ENCODE measurements at places on chromosomes 13 and 19.

- peak; percentile 18 for DNase-seq
Measured at GRCh38 chr13:66329988-66330451, 900.1 kb downstream of the PCDH9 start.

- DNase-seq, result no peak
Measured at GRCh38 chr19:57888107-57888559, 704 bp downstream of the ZNF814 start.

GRCh38 chr19:15869873-15870272 lies 28.0 kb downstream of the CYP4F2 start:
- DNase-seq, result no peak

DNA sequence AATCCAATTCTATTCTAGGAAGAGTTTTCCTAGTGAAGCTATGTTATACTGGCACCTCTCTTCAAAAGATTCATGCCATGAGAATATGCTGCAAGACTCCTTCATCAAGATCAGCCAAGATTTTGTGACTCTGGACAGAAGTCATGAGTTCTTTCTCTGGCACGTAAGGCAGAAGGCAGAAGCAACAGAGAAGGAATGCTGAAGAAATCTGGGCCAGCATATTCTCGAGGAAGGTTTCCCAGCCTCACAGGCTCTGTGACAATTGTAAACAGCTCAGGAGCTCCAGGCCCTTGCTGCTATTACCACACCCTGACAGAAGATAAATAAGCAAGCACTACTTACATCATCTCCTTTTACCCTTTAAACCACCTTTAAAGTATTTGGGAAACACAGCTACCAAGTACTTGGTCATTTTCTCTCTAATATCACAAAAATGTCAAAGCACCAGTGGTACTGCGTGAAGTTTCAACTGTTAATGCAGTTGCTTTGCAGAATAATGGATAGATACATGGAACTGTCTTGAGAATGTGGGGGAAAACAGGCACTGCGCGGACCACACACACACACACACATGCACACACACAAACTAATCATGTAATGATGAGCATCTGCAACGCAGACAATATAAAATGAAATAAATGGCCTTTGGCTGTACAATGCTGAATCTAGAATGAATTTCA lies 55.4 kb downstream of the INTS6 start:
- DNase-seq, result peak; percentile 49

- peak; percentile 36 for DNase-seq
Measured at GRCh38 chr19:13920940-13921747, 15.1 kb downstream of the CC2D1A start.

GRCh38 chr19:13063461-13064091 lies 39.1 kb downstream of the LYL1 start:
- no peak for DNase-seq

DNA sequence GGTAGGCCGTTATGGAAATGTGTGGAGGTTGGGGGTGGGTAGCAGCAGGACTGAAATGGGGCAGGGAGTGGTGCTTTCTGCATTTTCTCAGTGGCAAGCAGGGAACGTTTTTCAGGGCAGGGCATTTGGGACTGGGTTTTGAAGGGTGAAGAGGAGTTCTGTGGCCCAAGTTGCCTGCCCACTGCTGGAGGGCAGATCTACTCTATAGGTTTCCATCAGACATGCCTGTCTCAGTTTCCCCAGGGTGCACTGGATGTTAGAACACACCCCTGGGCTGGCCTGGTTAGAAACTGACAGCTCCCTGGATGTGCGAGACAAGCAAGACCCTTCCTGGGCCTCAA lies 870 bp upstream of the GRIN3B start:
- no peak for DNase-seq

DNA sequence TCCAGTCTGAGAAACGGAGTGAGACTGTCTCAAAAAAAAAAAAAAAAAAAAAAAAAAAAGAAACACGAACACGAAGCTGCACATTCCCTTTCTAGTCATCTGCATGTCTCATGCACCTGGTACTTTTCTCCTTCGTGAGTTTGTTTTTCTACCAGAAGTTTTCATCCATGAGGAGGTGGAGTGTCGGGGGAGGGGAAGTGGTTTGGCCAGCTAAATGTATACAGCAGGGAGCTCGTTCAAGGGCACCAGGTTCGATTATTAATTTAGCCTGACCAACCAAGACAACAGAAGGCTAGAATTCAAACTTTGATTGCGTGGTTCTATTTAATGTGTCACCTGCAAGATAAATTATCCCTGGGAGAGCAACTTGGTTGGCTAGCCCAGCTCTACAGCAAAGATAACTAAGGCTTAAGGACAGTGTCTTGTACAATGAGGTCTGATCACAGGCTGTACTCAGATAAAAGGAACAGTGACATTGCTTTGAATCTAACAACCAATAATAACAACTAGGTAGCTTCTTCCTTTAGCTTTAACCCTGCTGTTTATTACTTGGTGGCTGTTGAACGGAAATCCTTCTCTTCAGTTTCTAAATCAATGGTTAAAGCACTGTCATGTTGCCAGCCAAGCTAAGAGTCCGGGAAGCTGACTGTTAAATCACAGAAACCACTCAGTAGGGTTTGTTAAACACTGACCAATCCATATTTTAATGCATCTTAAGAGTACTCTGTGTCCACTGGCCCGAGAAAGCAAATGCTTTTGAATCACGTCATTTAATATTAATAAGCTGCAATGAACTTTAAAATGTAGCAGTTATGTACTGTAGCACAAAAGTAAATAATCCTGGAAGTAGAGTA lies 98.4 kb upstream of the STARD13 start:
- no peak for DNase-seq

GRCh38 chr13:41461527-41462139 lies 4.3 kb downstream of the RGCC start:
- DNase-seq, result no peak

GRCh38 chr19:1125601-1126467 lies 22.0 kb downstream of the GPX4 start:
- no peak for DNase-seq

GRCh38 chr19:45972081-45972946 lies 1.4 kb downstream of the NOVA2 start:
- no peak for DNase-seq

- peak; percentile 67 for DNase-seq
Measured at GRCh38 chr19:42255766-42256745, 1.1 kb upstream of the ERF start.

DNA sequence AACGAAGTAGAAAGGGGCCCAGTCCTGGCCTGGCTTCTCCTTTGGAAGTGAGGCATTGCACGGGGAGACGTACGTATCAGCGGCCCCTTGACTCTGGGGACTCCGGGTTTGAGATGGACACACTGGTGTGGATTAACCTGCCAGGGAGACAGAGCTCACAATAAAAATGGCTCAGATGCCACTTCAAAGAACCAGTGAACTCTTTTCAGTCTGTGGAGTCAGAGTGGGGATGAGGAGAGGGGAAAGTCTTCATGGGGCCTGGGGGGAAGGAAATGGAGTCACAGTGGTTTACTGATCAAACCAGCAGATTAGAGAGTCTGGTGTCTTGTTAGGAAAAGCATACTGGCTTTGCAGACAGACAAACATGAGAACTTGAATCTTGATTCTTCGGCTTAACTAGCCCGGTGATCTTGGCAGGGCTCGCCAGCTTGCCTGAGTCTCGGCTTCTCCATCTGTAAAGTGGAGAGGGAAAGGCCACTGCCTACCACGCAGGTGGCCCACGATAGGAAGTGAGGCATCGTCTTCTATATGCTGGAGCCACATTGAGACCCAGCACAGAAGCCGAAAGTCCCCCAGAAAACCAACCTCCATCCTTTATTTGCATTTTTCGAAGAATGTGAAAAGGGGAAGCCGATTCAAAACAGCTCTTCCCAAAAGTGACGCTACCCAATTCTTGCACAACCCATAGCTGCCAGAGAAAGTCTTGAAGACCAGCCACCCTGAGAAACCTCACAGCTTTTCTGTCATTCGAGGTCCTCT lies at the start of gene FFAR1:
Gene FFAR1, plus strand, starts transcription at position 732 of the 759 bp plus-strand sequence. CDS start 3,650 bp downstream, outside the sequence.
- DNase-seq, result no peak

- no peak for DNase-seq
Measured at GRCh38 chr19:34512254-34512822, 30.8 kb downstream of the WTIP start.

GRCh38 chr13:44487989-44488388 lies 88.1 kb downstream of the TSC22D1 start:
- no peak for DNase-seq

DNA sequence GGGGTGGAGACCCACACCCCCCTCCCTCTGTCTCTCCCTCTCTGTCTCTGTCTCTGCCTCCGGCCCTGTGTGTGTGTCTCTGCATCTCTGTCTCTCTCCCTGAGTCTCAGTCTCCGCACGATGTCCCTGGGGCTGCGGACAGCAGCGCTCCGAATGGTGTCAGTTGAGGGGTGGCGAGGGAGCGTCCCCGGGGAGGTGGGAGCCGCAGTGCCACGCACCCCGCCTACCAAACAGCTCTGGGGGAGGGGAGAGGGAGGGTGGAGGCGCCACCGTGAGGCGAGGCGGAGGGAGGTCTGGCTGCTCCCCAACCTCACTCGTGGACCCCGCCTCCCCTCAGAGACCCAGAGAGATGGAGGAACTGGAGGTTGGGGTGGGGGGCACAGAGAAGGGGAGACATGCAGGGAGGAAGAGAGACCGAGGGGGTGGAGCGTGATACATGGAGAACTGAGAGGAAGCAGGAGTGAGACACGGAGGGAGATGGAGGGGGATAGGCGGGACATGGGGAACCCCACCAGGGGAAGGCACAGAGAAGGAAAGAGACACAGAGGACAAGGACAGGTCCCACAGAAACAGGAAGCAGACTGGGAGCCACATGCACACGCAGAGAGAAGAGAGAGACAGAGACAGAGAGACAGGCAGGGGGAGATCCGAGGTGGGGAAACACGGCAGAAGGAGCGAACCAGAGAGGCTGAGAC lies 7.2 kb downstream of the ERFL start:
- DNase-seq, result no peak

GRCh38 chr13:86660090-86660489 lies 860.9 kb upstream of the SLITRK6 start:
- DNase-seq, result no peak

DNA sequence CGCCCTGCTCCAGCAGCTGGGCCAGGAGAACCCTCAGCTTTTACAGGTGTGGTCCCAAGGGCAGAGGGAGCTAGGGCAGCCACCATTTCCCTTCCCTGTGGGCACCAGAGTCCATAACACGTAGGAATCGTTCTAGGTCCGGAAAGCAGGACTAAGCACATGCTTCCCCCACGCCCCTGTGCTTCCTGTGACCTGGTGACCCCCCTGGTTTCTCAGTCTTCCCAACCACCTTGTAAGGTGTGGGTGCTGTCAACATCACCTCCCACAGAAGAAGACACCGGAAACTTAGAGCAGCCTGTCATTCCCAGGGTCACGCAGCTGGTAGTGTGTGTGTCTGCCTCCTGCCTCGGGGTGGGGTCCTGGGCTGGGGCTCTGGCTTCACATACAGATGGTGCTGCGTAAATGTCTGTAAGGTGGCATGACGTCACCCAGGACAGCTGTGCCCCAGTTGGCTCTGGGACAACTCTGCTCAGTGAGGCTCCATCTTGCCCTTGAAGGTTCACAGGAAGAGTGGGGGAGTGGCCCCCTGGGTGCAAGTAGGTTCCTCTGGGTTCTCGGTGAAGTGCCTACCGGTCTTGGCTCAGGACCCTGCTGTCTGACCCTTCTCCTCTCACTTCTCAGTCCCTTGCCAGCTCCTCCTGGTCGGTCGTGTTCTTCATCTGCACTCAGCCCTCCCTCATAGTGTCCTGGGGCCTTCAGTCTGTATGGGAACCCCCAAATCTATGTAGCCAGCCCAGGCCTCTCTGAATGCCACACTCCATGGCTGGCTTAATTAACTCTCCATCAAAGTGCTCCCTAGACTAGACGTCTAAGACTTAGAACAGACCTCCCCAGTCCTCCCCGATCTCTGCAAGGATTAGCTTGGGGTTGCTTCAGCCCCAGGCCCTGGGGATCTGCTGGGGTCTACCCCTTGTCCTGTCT lies 4.0 kb downstream of the RAD23A start:
- no peak for DNase-seq

- no peak for DNase-seq
Measured at GRCh38 chr13:48068952-48069351, 26.0 kb downstream of the MED4 start.

DNA sequence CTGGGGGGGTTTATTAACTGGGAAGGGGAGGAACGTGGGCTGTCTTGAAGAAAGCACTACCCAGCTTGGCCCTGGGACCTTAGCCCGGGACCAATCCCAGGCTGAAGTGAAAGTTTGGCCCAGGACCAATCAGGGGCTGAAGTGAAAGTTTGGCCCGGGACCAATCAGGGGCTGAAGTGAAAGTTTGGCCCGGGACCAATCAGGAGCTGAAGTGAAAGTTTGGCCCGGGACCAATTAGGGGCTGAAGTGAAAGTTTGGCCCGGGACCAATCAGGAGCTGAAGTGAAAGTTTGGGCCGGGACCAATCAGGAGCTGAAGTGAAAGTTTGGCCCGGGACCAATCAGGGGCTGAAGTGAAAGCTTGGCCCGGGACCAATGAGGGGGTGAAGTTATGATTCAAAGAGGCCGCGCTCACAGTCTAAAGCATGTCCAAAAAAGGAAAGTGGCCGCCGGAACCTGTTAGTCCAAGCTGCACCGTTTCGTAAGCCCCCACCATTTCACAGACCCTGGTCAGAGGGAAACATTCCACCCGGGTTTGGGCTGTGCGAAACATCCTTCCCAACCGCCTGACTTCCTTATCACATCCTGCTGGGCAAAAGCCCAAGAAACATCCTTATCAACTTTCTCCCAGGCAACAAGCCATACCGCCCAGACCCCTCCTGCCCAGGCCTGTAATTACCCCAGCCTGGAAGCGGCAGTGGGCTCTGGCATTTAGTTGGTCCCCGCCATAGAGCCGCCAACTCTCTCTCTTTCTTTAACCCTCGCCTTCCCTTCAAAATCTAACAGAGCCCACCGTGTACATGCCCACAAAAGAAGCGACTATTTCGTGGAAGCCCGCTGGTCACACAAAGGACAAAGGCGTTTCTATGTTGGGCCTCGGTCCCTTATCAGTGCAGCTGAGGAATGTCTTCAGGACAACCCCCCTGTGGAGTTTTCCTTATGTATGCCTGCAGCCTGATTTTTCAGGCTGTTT lies 1.1 kb downstream of the ZNF850 start:
- peak; percentile 71 for DNase-seq

- peak; percentile 56 for DNase-seq
Measured at GRCh38 chr13:48862572-48862971, 113.1 kb upstream of the FNDC3A start.

GRCh38 chr13:76225815-76226489 lies 589.8 kb downstream of the LMO7 start:
- peak; percentile 23 for DNase-seq

GRCh38 chr13:62598708-62599107 lies 1183.1 kb upstream of the PCDH20 start:
- DNase-seq, result no peak

DNA sequence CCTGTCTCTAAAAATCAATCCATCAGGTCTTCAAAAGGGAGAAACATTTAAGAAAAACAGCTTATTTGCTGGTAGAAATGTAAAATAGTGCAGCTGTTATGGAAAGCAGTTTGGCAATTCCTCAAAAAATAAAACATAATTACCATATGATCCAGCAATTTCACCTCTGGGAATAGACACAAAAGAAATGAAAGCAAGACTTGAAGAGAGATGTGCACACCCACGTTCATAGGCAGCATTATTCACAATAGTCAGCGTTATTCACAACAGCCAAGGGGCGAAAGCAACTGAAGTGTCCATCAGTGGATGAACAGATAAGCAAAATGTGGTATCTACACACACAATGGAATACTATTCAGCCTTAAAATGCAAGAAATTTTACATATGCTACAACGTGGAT lies 45.1 kb upstream of the DOCK9 start:
- no peak for DNase-seq

GRCh38 chr13:84686458-84686857 lies 804.2 kb upstream of the SLITRK1 start:
- no peak for DNase-seq

Measured in HCEC 1CT (cell line).